ENCODE measurements at places on chromosomes 1 and 21. TPM values are rescaled to one million over a fixed set of nuclear protein-coding genes. Genes with fewer than 3 reads are reported as not detected.

The CYP4B1 gene
- not detected for total RNA-seq

The TTC3 gene
- total RNA-seq, result 338 TPM

The PROX1 gene
- total RNA-seq, result 0.16 TPM

The MAN1C1 gene
- total RNA-seq, result 15.8 TPM

The GCSAML gene
- not detected for total RNA-seq

The BTBD8 gene
- total RNA-seq, result 5.3 TPM

The ISG20L2 gene
- 19.3 TPM for total RNA-seq

The ITLN2 gene
- not detected for total RNA-seq

The SLC9C2 gene
- not detected for total RNA-seq

The AP4B1 gene
- total RNA-seq, result 14.0 TPM

The OR6N1 gene
- not detected for total RNA-seq

The PER3 gene
- total RNA-seq, result 19.4 TPM

The AKT3 gene
- 36.2 TPM for total RNA-seq

The TYW3 gene
- 13.8 TPM for total RNA-seq

The SHISAL2A gene
- total RNA-seq, result 0.16 TPM

The ATAD3B gene
- total RNA-seq, result 12.8 TPM

The PMF1 gene
- total RNA-seq, result 27.7 TPM
